K562 (cell line): ENCODE measurements at places on chromosomes 5 and 9. TPM values are rescaled to one million over a fixed set of nuclear protein-coding genes. Genes with fewer than 3 reads are reported as not detected.
A peak's percentile ranks its signal among the peaks of the same experiment; 100 is the strongest.

DNA sequence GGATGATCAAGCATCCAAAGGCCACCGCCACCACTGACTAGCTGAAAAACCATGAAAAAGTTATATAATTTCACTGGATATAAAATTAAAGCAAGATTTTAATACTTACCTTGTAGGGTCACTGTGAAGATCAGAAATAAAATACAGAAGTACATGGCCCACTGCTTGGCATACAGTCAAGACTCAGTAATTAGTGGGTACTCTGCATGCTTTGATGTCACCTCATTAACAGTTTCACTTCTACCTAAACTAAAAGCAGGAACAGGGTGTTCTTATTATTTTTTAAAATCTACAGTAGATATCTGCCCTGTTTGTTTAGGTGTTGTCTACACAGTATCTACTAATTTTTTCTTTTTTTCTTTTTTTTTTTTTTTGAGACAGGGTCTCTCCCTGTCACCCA is 66.4 kb downstream of the NFIB start:
- no peak overlapping the region for H3K4me3 ChIP-seq
- no peak for DNase-seq
- H3K27ac ChIP-seq: no peak overlapping the region
- H3K36me3 ChIP-seq: no peaks in the 10 kb centered on the region

- no peak for DNase-seq
- no peaks in the 10 kb centered on the region for H3K27me3 ChIP-seq
- H3K4me1 ChIP-seq: no peaks in the 10 kb centered on the region
- H3K36me3 ChIP-seq: no peaks in the 10 kb centered on the region
- H3K4me3 ChIP-seq: no peak overlapping the region
Measured at GRCh38 chr9:83005361-83005760, 57.6 kb downstream of the RASEF start.

DNA sequence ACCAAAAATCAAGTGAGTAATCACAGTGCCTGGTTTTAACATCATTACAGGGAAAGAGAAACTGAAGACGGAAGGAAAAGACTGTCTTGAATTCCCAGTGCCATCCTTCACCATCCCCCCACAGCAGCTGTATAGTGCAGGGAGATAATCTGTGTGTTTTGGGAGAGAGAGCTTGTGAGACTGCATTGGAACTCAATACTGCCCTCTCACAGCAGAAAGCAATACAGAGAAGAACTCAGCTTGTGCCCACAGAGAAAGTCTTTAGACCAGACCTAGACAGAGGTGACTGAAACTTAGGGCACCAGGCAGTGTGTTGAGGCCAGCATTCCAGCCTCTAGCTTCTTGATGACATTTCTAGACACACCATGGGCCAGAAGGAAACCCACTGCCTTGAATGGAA is 754.7 kb upstream of the CDH6 start:
- no peak for DNase-seq
- H3K36me3 ChIP-seq: no peaks in the 10 kb centered on the region
- H3K4me3 ChIP-seq: no peak overlapping the region
- no peaks in the 10 kb centered on the region for H3K27me3 ChIP-seq

DNA sequence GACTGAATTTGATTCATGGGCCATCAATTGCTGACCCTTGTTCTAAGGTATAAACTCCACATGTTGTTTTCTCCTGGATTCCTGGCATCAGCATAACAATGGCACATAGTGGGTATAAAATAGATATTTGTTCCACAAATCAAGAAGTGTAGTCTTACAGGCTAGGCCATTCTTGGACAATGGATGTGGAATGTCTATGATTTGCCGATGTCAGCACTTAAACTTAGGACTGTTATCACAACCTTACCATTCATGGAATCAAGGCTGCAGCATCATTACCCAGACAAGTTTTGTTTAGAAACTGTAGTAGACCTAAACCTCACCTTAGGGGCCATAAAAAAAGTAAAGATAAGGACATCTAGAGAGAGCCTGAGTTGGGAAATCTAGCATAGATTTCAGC is 680.0 kb downstream of the BRINP1 start:
- H3K27me3 ChIP-seq: no peaks in the 10 kb centered on the region
- H3K36me3 ChIP-seq: no peaks in the 10 kb centered on the region
- no peaks in the 10 kb centered on the region for H3K4me1 ChIP-seq
- no peak overlapping the region for H3K27ac ChIP-seq
- DNase-seq: no peak

The OR2V2 gene
- total RNA-seq: not detected in 2 replicates

GRCh38 chr9:118165451-118165850 is 461.2 kb downstream of the TLR4 start:
- no peaks in the 10 kb centered on the region for H3K36me3 ChIP-seq
- no peaks in the 10 kb centered on the region for H3K4me1 ChIP-seq
- no peaks in the 10 kb centered on the region for H3K27me3 ChIP-seq
- no peak for DNase-seq
- H3K4me3 ChIP-seq: no peak overlapping the region

The CHSY3 gene
- not detected in 2 replicates for total RNA-seq

The BRINP1 gene
- total RNA-seq: not detected in 2 replicates

The IL33 gene
- 0.09 TPM in 1 of 2 replicates, not detected in the other for total RNA-seq

DNA sequence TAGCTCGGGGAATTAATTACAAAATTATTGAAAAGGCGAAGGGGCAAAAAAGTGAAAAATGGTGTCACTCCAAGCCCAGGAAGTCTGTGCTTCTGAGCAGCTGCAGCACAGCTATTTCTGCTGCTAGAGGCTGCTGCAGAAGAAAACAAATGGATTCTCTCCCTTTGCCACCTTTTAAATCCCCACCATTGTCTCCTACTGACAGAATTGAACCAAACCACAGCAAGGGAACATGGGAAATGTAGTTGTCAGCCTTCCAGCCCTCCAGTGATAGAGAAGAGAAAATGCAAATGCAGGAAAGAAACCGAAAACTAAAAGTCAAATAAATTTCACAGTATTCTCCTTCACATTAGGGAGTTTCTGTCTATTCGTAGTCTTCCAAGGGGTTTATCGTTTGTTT is 33.4 kb upstream of the CDC42SE2 start:
- peak; percentile 20 for DNase-seq
- no peak overlapping the region for H3K4me3 ChIP-seq
- no peaks in the 10 kb centered on the region for H3K27me3 ChIP-seq
- no peak overlapping the region for H3K27ac ChIP-seq
- no peaks in the 10 kb centered on the region; the same call in 1 of the 2 replicates for H3K4me1 ChIP-seq

The TEK gene
- 0.07 and 0.16 TPM in 2 replicates for total RNA-seq

- H3K27ac ChIP-seq: no peak overlapping the region
- H3K27me3 ChIP-seq: peaks cover 13% of the 10 kb centered on the region
Measured at GRCh38 chr5:32057187-32058096, 116.7 kb downstream of the GOLPH3 start.

DNA sequence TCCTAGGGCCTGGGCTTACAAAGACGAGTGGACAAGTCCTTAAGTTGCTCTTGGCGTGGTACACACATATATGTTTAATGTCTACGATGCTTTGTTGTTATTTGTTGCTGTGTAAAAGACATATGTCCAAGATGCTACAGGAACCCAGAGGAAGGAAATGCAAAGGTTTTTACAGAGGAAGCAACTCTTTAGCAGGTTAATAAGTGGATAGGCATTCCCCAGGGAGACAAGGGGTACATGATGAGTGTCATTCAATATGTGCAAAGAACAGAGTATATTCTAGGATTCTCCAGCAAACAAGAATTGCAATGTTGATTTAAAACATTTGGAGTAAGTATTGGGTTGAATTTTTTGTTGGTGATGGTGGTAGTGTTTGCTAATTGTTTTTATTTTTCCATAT is 92.1 kb downstream of the PIP5K1B start:
- H3K4me1 ChIP-seq: peaks cover 21% of the 10 kb centered on the region; the same call in 2 of the 3 replicates
- H3K36me3 ChIP-seq: no peaks in the 10 kb centered on the region
- no peak for DNase-seq

The MATR3 gene
- total RNA-seq: 179 and 209 TPM in 2 replicates

- no peak for DNase-seq
- H3K4me3 ChIP-seq: no peak overlapping the region
- no peaks in the 10 kb centered on the region for H3K36me3 ChIP-seq
- no peaks in the 10 kb centered on the region for H3K27me3 ChIP-seq
- no peaks in the 10 kb centered on the region for H3K4me1 ChIP-seq
Measured at GRCh38 chr5:55037046-55037771, 13.2 kb downstream of the GZMK start.

GRCh38 chr5:13328316-13328715 is 616.2 kb downstream of the DNAH5 start:
- H3K4me3 ChIP-seq: no peak overlapping the region
- H3K4me1 ChIP-seq: no peaks in the 10 kb centered on the region
- DNase-seq: no peak
- no peaks in the 10 kb centered on the region for H3K36me3 ChIP-seq
- H3K27ac ChIP-seq: no peak overlapping the region

The NR4A3 gene
- total RNA-seq: 0.07 TPM in 1 of 2 replicates, not detected in the other

The MUSK gene
- not detected in 2 replicates for total RNA-seq

- DNase-seq: peak; percentile 79
- no peaks in the 10 kb centered on the region for H3K27me3 ChIP-seq
- peak overlapping the region; percentile 45 for H3K27ac ChIP-seq
- H3K4me3 ChIP-seq: no peak overlapping the region
Measured at GRCh38 chr5:154276973-154277331, 86.4 kb downstream of the GALNT10 start.

GRCh38 chr5:157463621-157464518 is 3.9 kb downstream of the NIPAL4 start:
- no peak for DNase-seq
- H3K4me1 ChIP-seq: peaks cover 5% of the 10 kb centered on the region; the same call in 2 of the 3 replicates
- H3K27ac ChIP-seq: no peak overlapping the region
- no peak overlapping the region for H3K4me3 ChIP-seq

The GAPT gene
- not detected in 2 replicates for total RNA-seq

The DMRTA1 gene
- not detected in 2 replicates for total RNA-seq

- DNase-seq: no peak
- no peaks in the 10 kb centered on the region for H3K27me3 ChIP-seq
- no peaks in the 10 kb centered on the region for H3K36me3 ChIP-seq
- H3K27ac ChIP-seq: no peak overlapping the region
Measured at GRCh38 chr9:26292943-26293342, 599.7 kb downstream of the CAAP1 start.

The ISOC1 gene
- total RNA-seq: 50.5 and 54.0 TPM in 2 replicates

The C9orf153 gene
- not detected in 2 replicates for total RNA-seq

The AGXT2 gene
- total RNA-seq: not detected in 2 replicates

DNA sequence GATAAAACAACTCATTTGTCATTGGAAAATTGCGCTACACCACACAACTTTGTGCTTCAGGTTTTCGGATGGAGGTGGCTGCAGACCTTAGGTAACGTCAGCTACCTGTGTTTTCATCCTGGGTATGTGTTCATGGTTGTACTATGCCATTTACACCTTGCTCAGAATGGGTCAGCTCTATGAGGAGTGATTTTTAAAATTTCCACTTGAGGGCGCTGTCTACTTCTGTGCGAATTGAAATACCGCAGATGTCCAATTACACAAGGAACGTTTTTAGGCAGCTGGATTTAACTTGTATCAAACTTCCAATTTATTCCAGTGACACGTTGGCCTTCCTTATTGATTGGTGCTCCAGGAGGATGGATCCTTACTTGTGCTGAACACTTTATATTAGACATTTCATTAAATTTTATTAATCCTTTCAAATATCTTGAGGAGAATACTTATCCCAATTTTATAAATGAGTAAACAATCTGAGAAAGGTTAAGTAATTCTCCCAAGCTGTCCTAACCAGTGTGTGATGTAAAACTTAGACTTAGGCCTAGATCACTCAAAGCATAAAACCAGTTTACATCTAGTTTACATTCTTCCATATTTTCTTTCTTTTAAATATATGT is 23.4 kb downstream of the DMRTA1 start:
- H3K36me3 ChIP-seq: no peaks in the 10 kb centered on the region
- H3K4me3 ChIP-seq: no peak overlapping the region
- no peaks in the 10 kb centered on the region for H3K4me1 ChIP-seq
- no peak for DNase-seq
- no peak overlapping the region for H3K27ac ChIP-seq

The C7 gene
- total RNA-seq: 0.82 and 1.5 TPM in 2 replicates

The NR2F1 gene
- 0.04 and 0.18 TPM in 2 replicates for total RNA-seq

The IL9 gene
- not detected in 2 replicates for total RNA-seq

The DRD1 gene
- not detected in 2 replicates for total RNA-seq

GRCh38 chr5:42875785-42876374 is 64.2 kb upstream of the SELENOP start:
- H3K4me3 ChIP-seq: no peak overlapping the region
- peaks cover 40% of the 10 kb centered on the region for H3K4me1 ChIP-seq
- DNase-seq: peak; percentile 42
- no peaks in the 10 kb centered on the region for H3K36me3 ChIP-seq
- H3K27me3 ChIP-seq: no peaks in the 10 kb centered on the region

DNA sequence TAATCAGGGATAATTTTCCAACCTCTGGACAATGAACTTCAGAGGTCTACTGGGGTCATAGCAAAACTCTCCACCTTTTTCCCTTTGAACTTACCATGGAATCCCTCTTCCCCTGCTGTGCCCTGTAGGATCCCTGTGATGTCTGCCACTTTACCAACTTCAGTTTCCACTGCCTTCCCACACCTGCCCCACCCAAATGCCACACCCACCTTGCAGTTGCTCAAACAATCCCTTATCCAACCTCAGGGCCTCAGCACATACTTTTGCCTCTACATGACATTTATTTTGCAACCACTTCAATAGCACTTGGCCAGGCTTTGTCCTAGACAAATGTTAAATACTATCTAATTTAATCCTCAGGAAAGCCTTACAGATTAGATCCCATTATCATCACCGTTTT is 463.7 kb upstream of the WWC1 start:
- H3K36me3 ChIP-seq: no peaks in the 10 kb centered on the region
- no peak overlapping the region for H3K27ac ChIP-seq
- DNase-seq: no peak
- H3K27me3 ChIP-seq: no peaks in the 10 kb centered on the region
- H3K4me3 ChIP-seq: no peak overlapping the region

DNA sequence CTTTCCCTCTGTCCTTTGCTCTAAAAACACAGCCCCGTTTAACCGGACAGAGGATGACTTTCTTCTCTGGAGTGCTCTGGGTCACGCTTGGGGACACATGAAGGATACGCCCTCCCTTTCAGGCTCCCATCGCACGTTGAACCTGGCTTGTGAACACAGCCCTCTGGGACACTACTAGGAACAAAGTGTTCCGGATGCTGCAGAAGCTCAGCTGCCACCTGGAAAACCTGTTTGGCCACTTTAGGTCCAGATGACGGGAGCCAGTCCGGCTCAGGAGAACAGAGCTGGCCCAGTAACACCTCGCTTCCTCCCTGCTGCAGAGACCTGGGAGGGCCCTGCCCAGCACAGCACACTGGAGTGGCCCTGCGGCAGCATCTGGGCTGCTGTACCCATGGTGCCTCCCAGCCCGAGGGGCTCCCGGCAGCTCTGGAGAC is 60.1 kb downstream of the GADD45G start:
- H3K36me3 ChIP-seq: no peaks in the 10 kb centered on the region
- no peak overlapping the region for H3K27ac ChIP-seq
- H3K27me3 ChIP-seq: peaks cover 10% of the 10 kb centered on the region
- H3K4me1 ChIP-seq: no peaks in the 10 kb centered on the region; the same call in 1 of the 2 replicates
- DNase-seq: no peak

DNA sequence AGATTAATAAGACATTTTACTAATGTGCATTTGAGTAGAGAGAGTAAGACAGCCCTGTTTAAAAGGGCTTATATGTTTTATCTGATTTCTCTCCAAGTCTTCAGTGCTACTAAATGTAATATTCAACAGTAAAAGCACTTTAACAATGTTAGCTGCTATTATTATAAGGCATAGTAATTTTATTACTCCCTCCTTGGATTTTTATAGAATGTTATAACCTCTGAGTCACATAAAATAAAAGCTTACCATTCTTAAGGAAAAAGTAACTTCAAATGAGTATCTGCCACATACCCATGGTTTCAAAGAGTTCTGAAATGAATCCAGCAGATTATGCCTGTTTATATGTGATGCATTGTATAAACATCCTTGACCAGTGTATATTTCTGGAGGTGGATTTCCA is 19.0 kb downstream of the SPDL1 start:
- H3K36me3 ChIP-seq: peaks cover 62% of the 10 kb centered on the region
- no peak overlapping the region for H3K27ac ChIP-seq
- no peaks in the 10 kb centered on the region for H3K27me3 ChIP-seq
